Aorta (tissue), 5 donors: ENCODE measurements at places on chromosomes 6 and 20. TPM values are rescaled to one million over a fixed set of nuclear protein-coding genes. Genes with fewer than 3 reads are reported as not detected.

Gene NR2E1
- total RNA-seq = not detected

DNA sequence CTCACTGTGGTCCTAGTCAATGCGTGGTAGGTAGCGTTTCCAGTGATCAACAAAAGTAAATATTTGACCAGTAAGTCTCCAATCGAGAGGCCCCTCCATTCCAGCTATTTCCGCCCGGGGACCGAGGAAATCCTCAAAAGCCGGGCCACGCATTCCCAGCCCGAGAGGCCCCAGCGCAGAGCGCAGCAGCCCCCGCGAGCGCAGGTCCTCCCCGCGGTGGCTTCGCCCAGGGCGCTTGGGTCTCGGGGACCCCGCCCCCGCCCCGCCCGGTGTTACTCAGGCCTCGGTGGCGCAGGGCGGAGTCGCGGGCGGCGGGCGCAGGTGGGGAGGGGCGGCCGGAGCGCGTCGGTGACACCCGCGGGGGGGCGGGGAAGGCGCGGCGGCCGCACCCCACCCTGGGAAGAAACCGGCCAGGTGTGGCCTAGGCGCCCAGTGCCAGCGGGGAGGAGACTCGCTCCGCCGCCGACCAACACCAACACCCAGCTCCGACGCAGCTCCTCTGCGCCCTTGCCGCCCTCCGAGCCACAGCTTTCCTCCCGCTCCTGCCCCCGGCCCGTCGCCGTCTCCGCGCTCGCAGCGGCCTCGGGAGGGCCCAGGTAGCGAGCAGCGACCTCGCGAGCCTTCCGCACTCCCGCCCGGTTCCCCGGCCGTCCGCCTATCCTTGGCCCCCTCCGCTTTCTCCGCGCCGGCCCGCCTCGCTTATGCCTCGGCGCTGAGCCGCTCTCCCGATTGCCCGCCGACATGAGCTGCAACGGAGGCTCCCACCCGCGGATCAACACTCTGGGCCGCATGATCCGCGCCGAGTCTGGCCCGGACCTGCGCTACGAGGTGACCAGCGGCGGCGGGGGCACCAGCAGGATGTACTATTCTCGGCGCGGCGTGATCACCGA is at the start of gene DSP:
DSP (plus strand) TSS at position 497 of the 890 bp plus-strand sequence; CDS start at position 742, 245 bp downstream.
- H3K27ac ChIP-seq = no peak within 1 kb of the TSS
- peak within 1 kb of the TSS; percentile 21 for H3K4me3 ChIP-seq
- peaks cover 2% of the 10 kb centered on the region for H3K27me3 ChIP-seq
- no peaks in the 10 kb centered on the region for H3K4me1 ChIP-seq
- DNase-seq = peak; percentile 75

Gene EDN3
- total RNA-seq = not detected

GRCh38 chr6:36247693-36248092 is 22.2 kb upstream of the PNPLA1 start:
- H3K36me3 ChIP-seq = no peaks in the 10 kb centered on the region
- DNase-seq = peak; percentile 30
- H3K4me1 ChIP-seq = no peaks in the 10 kb centered on the region
- H3K27me3 ChIP-seq = no peaks in the 10 kb centered on the region
- H3K27ac ChIP-seq = no peak overlapping the region

Gene CLDN20
- not detected for total RNA-seq

Gene SLPI
- 41.2 TPM for total RNA-seq

DNA sequence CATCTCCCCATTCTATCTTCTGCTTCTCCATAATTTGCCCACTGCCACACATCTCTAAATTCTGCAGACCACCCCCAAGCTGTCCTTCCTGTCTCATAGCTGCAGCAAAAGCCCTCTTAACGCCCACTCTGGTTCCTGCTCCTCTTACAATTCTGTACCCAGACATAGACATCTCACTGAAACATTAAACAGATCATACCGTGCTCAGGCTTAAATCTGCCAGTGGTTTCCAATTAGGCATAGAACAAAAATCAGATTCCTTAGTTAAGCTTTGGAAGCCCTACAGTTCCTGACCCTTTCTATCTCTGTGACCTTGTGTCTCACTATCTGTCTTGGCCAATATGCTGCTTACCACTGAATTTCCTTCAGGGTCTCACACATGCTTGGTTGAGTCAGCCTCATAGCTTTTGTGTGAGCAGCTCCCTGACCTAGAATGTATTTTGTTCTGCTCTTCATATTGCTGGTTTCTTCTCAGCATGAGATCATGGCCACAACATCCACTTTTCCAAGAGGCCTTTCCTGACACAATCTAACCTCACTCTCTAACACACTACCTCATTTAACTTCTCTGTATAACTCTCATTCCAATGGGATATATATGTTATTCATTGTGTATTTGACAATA is 749.7 kb downstream of the MAFB start:
- H3K27ac ChIP-seq = no peak overlapping the region
- H3K36me3 ChIP-seq = no peaks in the 10 kb centered on the region
- H3K27me3 ChIP-seq = peaks cover 2% of the 10 kb centered on the region
- H3K4me1 ChIP-seq = no peaks in the 10 kb centered on the region
- DNase-seq = no peak
- no peak overlapping the region for H3K4me3 ChIP-seq

DNA sequence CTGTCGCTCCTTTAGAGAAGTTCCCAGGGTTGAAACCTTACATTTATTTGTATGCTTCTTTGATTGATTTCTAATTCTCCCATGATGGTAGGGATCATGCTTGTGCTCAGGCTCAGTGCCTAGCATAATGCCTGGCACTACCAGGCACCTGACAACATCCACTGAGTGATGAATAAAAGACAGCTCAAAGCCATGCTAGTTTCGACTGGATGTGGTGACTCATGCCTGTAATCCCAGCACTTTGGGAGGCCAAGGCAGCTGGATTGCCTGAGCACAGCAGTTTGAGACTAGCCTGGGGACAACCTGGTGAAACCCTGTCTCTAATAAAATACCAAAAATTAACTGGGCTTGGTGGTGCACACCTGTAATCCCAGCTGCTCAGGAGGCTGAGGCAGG is 11.6 kb upstream of the CD164 start:
- H3K4me1 ChIP-seq = no peaks in the 10 kb centered on the region
- DNase-seq = no peak
- no peaks in the 10 kb centered on the region for H3K36me3 ChIP-seq

DNA sequence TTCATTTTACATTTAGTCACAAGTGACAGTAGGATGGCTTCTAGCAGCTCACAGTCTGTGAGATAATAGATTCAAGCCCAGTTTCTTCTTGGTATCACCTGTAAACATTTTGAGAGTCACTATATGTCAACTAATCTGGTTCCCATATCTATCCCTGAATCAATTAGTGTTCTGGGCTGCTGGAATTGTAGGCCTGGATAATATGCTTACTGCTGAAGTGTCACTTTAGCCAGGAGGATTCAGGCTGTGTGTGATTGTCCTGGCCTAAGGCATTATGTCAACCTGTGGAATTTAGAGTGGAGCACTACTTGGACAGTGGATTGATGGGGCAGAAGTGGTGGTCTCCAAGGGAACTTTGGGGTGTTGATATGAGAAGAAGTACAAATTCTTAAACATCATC is 1071.8 kb upstream of the CITED2 start:
- H3K4me3 ChIP-seq = no peak overlapping the region
- H3K36me3 ChIP-seq = no peaks in the 10 kb centered on the region
- H3K27ac ChIP-seq = no peak overlapping the region
- H3K27me3 ChIP-seq = no peaks in the 10 kb centered on the region
- no peak for DNase-seq

DNA sequence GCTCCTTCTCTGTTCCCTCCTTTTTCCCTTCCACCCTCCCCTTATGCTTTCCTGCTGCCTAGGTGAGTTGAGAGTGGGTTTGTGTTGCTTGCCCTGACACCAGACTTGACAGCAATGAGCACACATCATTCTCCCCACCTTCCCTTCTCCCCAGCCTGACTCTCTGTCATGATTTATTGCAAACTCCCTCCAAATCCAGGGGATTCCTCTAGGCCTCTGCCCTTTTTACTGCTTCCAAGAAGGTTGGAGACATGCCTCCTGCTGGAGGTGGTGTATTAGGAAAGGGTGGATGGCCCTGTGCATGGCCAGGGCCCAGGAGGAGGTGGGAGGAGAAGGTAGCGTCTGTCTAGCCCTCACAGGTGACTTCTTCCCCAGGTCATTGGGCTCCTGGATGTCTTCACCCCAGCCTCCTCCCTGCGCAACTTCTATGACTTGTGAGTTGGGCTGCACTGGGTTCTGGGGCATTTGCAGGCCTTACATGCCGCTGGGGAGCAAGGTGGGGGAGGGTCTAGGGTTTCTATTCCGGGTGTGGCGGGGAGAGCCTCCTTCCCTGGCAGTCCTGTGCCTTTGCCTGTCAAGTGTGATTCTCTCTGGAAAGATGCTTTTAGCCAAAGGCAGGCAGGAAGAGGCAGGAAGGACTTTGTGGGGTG is 2.1 kb downstream of the MAPK13 start:
- no peaks in the 10 kb centered on the region for H3K4me1 ChIP-seq
- no peak overlapping the region for H3K4me3 ChIP-seq
- no peaks in the 10 kb centered on the region for H3K36me3 ChIP-seq
- H3K27ac ChIP-seq = no peak overlapping the region

Gene CLVS2
- total RNA-seq = not detected

Gene GSTA4
- 18.8 TPM for total RNA-seq

Gene LTA
- not detected for total RNA-seq

Gene DOK5
- 13.3 TPM for total RNA-seq

DNA sequence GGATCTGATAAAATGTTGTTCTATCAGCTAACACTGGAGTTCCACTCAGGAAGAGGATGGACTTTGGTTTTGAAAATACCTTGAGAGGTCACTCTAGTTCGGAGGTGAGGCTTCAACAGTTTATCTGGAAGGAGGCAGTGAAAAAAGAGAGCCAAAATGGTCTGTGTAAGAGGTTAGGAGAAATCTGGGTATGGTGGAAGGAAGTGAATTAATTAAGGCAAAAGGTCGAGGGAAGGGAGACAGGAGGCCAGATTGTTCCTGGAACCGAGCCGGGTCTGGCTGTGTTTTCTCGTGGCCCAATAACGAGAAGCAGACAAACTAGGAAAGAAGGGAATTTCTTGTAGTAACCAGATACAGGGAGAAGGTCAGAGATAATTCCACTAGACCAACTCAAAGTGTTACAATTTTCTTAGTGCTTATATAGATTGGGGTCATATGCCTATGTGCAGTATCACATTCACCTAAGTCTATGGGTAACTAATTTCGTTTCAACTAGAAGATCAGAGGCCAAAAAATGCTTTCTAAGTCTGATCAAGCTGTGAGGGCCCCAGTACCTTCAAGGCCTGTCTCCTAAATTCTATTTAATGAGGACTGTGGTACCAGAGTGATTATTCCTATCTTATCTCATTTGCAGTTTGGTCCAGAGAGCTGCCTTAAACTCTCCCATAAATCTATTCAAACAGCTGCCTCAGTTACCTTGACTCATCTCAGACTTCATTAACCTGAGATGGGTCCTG is 96.0 kb upstream of the SNX9 start:
- no peaks in the 10 kb centered on the region for H3K27me3 ChIP-seq
- H3K4me3 ChIP-seq = no peak overlapping the region
- H3K27ac ChIP-seq = no peak overlapping the region
- H3K4me1 ChIP-seq = no peaks in the 10 kb centered on the region
- peak; percentile 63 for DNase-seq

GRCh38 chr20:58135441-58136148 is 92.9 kb downstream of the ANKRD60 start:
- H3K27ac ChIP-seq = no peak overlapping the region
- no peak for DNase-seq
- H3K4me3 ChIP-seq = no peak overlapping the region
- H3K36me3 ChIP-seq = no peaks in the 10 kb centered on the region
- peaks cover 7% of the 10 kb centered on the region for H3K4me1 ChIP-seq

DNA sequence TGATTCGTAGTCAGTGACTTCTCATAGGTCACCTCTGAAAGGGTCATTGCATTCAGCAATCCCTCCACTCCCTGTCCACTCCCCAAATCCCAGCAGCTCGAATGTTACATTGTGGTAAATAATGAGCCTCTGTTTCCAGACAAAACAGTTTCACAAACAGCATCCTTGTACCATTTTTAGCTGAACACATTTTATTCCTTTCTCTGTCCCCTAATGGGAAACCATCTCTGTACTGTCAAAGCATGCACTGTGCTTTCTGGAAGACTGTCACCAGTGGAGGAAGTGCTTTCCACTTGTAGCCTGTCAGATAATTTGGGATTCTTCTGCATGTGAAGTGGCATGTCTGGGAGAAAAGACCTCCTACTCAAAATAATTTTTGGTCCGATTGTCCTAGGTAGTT is 82.0 kb downstream of the SLC35F1 start:
- no peaks in the 10 kb centered on the region for H3K36me3 ChIP-seq
- no peaks in the 10 kb centered on the region for H3K27me3 ChIP-seq
- DNase-seq = no peak
- no peak overlapping the region for H3K27ac ChIP-seq
- no peak overlapping the region for H3K4me3 ChIP-seq

DNA sequence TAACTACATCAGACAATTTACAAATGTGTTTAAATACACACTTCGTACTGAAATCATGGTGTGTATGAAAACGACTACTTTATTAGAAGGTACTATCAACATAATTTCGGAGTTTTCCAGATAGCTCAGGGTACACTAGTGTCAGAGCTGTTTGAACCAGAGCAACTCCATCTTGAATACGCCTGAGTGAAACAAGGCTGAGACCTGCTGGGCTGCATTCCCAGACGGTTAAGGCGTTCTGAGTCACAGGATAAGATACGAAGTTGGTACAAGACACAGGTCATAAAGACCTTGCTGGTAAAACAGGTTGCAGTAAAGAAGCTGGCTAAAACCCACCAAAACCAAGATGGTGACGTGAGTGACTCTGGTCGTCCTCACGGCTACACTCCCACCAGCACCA is 167.6 kb downstream of the THBS2 start:
- H3K27me3 ChIP-seq = no peaks in the 10 kb centered on the region
- DNase-seq = no peak
- H3K27ac ChIP-seq = no peak overlapping the region
- no peak overlapping the region for H3K4me3 ChIP-seq

DNA sequence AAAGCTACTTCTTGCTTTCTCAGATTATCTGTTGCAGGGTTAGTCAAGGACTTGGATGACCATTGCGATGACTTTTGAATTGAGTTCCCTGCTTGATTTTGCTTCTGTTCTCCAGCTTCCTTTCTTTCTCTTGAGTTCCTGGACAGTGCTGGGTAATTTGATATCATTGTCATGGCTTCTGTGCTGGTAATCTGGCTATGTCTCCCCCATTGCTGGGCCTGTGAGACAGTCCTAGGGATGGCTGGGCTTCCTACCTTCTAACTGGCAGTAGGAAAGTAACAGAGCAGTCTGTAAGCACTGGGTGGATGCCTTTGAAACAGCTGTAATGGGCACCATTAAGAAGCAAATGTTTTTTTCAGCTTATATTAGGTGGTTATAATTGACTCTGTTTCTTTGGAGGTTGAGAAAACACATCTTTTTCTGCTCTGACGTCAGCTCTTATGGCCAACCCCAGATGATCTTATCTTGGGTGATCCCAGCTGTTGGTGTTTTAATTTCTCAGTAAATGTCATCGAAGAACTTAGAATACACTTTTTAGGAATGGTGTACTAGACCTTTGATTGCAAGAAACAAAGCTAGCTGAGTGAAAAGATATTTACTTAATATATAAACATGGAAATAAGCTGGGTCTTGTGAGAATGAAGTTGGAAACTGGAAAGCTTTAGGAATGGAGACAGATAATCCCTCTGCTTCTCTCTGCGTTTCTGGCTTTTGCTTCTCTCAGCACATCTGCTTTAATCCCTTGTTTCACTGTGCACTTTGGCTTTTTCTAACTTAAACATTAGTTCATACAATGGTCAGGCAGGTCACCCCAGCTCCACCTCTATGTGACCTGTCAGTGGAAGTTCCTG is 195.0 kb upstream of the MAN1A1 start:
- no peaks in the 10 kb centered on the region for H3K27me3 ChIP-seq
- no peaks in the 10 kb centered on the region for H3K36me3 ChIP-seq
- H3K4me1 ChIP-seq = no peaks in the 10 kb centered on the region
- no peak overlapping the region for H3K4me3 ChIP-seq
- DNase-seq = no peak

Gene HMGCLL1
- 0.29 TPM for total RNA-seq
